ENCODE measurements at places on chromosomes 1 and 21. TPM values are rescaled to one million over a fixed set of nuclear protein-coding genes. Genes with fewer than 3 reads are reported as not detected.
A peak's percentile ranks its signal among the peaks of the same experiment; 100 is the strongest.

The KCNT2 gene
- 13.4 TPM for total RNA-seq

The PHLDA3 gene
- 111 TPM for total RNA-seq

The IPO9 gene
- 41.1 TPM for total RNA-seq

The TMCC2 gene
- 9.9 TPM for total RNA-seq

The AGT gene
- not detected for total RNA-seq

The RAD54L gene
- 48.1 TPM for total RNA-seq

The OR2L3 gene
- not detected for total RNA-seq

DNA sequence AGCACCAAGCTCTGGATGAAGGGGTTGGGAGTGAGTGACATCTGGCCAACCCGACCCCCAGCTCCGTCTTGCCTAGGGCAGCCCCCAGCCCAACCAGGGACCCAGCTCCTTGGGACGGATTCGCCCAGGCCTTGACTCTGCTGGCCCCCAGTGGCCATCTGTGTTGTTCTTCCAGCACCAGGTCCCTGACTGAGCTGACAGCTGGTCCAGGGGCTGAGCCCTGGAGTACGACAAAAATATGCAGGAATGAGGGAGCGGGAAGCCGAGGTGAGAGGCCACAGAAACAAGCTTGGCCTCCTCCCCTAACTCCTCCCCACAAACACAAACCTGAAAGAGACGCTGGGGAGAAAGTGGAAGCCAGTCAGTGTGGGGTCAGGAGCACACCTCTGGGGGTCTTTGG is 55.0 kb upstream of the PAX7 start:
- no peak overlapping the region for H3K27ac ChIP-seq
- H3K36me3 ChIP-seq, result no peaks in the 10 kb centered on the region
- peaks cover 5% of the 10 kb centered on the region for H3K4me1 ChIP-seq
- H3K27me3 ChIP-seq, result no peaks in the 10 kb centered on the region

- H3K4me1 ChIP-seq, result peaks cover 38% of the 10 kb centered on the region
- H3K36me3 ChIP-seq, result no peaks in the 10 kb centered on the region
- peaks cover 98% of the 10 kb centered on the region for H3K27me3 ChIP-seq
- no peak overlapping the region for H3K27ac ChIP-seq
These were observed 4.1 kb upstream of the FAM110D start for GRCh38 chr1:26154750-26155149.

- no peak overlapping the region for H3K4me3 ChIP-seq
- no peaks in the 10 kb centered on the region for H3K27me3 ChIP-seq
- H3K4me1 ChIP-seq, result no peaks in the 10 kb centered on the region
- H3K36me3 ChIP-seq, result no peaks in the 10 kb centered on the region
- no peak for DNase-seq
These were observed 24.0 kb upstream of the CAMSAP2 start for GRCh38 chr1:200714504-200715187.

DNA sequence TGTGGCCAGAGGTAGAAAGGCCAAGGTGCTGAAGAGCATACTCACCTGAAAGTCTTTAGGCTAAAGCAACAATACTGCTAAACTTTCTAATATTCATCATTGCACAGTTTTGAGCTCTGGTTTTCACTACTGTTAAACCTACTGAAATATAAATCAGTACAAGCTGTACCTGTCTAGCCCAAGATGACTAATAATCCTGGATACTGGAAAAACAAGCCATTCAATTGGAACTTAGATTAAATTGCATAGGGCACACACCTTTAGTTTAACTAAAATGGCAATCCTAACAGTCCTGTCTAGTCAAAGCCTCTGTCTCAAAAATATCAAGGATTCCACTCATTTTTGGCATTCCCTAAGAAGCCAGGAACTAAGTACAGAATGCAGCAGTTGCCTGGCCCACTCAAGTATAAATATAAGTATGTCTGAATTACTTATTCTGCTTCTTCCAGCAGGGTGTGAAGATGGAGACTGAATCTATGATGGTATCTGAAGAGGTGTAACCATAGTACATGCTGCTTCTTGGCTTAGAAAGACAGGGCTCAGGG is 3.1 kb downstream of the CHML start:
- H3K27ac ChIP-seq, result no peak overlapping the region
- no peak for DNase-seq
- peaks cover 23% of the 10 kb centered on the region for H3K4me1 ChIP-seq
- peak overlapping the region; percentile 79 for H3K4me3 ChIP-seq
- peaks cover 9% of the 10 kb centered on the region for H3K36me3 ChIP-seq

GRCh38 chr1:43992232-43992995 is 1.0 kb downstream of the CCDC24 start:
- H3K4me3 ChIP-seq, result peak overlapping the region; percentile 82
- H3K36me3 ChIP-seq, result no peaks in the 10 kb centered on the region
- DNase-seq, result no peak
- peak overlapping the region; percentile 50 for H3K27ac ChIP-seq

DNA sequence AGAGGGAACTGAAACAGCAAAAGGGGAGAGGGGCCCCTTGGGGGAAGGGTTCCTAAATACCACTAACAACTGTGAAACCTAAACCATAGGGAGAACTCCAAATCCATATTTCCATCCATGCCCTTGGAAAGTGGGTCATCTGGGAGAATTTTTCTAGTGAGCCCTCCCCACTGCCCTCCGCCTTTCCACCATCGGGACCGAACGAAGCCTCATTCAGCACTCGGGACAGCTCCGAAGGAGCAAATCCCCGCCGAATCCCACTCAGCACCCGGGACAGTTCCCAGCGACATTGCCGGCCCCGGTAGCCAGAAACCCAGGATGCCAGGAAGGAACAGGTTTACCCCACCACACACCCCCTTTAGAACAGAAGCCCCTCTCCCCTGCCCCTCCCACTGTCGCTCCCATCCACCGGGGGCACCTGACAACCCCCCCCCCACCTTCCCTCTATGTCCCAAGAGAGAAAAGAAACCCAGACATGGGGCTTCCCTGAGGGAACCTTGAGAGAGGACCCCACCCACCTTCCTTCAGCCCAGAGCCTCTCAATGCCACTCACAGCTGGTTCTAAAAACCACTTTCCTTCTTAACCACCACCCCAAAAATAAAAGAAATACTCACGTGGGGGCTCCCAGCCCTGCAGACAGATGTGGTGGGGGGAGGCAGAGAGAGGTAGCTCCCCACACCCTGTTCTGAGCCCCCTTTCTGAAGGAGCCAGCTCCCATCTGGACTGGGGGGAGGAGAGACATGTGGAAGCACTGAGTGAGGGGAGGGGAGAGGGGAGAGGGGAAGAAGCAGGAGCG is 4.5 kb downstream of the DLGAP3 start:
- peak; percentile 91 for DNase-seq
- peaks cover 55% of the 10 kb centered on the region for H3K4me1 ChIP-seq
- no peak overlapping the region for H3K27ac ChIP-seq
- H3K4me3 ChIP-seq, result 0 out of 2 replicates have a peak overlapping the region, but pooled peaks have one; percentile 30
- H3K36me3 ChIP-seq, result no peaks in the 10 kb centered on the region

Measured in GM23338 (cell line).